ENCODE measurements at places on chromosomes 3 and 15.

DNA sequence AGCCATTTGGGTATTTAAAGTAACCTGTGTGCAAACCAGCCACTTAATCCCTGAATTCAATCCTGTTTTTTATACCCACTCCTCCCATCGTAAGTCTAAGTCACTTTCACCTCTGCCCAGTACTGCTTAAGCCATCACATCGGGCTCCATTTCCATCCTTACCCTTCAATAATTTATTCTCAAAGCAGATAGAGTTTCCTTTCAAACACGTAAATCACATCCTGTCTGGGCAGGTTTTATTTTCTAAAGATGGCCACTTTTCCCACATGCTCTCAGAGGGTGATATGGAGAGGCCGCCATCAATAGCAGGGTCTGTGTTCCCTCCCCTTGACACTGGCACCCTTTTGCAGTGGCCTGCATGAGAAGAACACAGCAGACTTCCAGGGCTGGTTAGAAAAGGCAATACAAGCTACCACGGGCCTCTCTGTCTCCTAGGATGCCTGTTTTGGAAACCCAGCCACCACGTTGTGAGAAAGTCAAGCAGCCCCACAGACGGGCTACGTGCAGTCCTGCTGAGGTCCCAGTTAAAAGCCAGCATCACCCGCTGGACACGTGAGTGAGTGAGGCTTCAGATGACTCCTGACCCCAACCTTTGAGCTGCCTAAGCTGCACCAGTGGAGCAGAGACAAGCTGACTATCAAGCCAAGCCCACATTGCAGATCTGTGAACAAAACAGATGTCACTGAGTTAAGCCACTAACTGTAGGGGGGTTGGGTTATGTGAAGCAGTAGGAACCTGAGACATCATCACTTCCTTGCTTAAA lies 241.8 kb upstream of the SLCO3A1 start:
- no peak for DNase-seq

DNA sequence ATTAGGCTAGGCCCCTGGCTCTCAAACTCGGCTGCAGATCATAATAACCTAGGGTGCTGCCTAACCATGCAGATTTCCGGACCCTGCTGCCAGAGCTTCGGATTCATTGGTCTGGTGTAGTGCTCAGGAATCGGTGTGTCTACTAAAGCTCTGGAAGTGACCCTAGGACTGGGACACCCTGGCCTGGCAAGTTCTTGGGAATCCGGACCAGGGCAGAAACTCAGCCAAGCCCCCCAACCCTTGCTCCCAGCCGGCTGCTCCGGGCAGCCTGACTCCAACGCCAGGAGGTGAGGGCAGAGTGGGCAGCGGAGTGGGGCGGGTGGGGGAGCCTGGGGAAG lies 23.0 kb downstream of the IGDCC3 start:
- no peak for DNase-seq

GRCh38 chr15:58726867-58727266 lies 22.6 kb downstream of the ADAM10 start:
- DNase-seq, result no peak

DNA sequence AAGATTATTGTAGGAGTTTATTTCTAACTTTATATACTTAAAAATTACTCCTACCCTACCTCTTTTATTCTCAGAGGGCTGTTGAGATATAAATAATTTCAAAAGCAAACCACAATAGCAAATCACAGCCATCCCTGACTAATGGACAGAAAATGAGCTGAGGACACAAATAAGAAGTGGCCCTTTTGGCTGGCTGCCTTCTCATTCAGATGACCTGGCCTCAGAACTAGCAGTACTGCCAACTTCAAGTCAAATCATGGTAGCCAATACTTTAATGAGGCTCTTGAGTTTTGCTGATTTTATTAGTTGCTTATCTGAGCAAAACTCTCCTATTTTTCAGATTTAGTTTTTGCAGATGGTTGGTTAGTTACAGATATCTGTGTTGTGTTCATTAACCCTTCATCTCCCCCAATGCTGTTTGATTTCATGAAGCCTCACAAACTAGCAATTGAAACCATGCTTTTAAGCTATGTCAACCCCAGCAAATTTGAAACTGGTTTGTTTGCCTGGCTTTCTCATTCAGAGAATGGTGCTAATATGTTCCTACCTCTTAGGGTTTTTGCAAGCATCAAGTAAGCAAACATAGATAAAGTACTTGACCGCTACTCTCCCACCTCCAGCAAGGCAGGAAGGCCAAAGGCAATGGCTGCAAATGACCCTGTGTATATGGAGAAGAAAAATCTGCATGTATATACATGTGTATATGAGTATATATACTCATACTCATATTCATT lies 73.4 kb upstream of the HACD2 start:
- DNase-seq, result no peak

- DNase-seq, result no peak
These were observed 21.6 kb downstream of the RPL22L1 start for GRCh38 chr3:170848292-170848917.

GRCh38 chr3:101870138-101870537 lies 20.8 kb downstream of the NFKBIZ start:
- DNase-seq, result no peak

DNA sequence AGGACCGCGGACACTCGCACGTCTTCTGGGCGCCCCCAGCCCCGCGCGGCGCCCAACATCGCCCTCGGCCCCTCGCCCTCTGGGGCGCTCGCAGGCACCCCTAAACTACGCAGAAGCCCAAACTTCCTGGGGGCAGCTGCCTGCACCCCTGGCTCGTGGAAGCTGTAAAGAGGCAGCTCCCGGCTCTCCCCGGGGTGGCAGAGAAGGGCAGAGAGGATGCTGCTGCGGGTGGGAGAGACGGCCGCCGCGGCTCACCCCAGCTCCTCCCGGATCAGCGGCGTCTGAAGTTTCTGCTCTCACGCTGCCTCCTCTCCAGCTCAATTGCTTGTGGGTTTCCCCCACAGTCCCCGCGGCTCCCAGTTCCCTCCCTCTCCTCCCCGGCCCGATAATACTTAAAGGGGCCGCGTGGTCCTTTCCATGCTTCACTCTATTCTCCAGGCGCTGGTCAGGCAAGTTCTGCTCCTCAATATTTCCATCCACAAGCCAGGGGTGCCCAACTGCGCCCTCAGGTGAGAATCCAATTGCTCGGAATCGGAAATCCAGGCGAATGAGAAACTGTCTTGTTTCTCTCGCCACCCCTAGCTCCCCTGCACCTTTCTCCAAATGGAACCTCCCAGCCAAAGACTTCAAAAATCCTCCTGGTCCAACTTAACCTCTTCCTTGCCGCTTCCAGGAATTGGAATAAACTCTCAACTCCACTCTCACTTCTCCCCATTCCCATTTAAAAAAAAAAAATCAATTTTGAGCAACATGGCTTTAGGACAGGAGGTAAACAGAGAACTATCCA lies 748.5 kb downstream of the ROBO1 start:
- no peak for DNase-seq

DNA sequence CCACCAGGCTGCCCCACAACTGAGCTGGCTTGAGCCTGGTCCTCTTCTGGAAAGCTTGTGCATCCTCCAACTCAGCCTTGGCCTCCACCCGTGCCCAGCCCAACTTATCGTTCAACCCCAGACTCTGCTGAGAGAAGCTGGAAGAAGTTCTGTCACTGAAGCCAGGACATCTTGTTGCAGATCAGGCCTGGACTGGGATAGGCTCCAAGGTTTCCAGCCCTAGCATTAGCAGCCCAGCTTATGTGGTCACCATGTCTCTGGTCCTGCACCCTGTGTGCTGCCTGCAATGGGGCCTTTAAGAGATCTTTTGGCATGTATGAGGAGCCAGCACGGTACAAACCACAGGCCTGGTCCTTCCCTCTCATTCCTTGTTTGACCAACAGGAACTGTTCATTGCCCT lies 15.2 kb upstream of the CAMP start:
- no peak for DNase-seq

DNA sequence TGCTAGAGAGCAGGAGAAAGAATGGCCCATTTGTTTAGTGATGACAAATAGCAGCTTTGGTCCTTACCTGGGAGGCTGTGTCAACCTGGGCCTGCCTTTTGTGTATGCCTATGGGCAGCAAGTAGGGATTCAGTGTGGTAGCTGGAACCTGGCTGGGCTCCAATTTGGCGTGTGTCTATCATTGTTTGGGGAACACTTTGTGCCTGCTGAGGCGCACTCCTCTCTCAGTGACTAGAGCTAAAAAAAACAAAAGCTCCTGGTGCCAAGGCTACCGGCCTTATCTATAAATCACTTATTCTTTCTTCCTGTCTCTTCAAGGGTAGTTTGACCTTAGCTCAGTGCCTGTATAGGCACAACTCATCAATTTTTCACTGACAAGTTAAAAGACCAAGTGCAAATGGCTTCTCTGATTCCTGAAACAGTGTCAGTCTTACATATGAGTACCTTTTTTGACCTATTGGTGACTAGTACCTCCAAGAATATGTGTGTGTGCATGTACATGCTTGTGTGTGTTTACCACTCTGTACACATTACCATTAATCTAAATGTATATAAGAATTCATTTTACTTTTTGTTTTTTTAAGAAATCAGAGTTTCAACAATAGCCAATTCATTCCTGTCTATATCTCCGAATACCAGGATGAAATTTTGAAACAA lies 54.6 kb downstream of the GMNC start:
- DNase-seq, result no peak
